ENCODE measurements at places on chromosomes 11 and 22.

DNA sequence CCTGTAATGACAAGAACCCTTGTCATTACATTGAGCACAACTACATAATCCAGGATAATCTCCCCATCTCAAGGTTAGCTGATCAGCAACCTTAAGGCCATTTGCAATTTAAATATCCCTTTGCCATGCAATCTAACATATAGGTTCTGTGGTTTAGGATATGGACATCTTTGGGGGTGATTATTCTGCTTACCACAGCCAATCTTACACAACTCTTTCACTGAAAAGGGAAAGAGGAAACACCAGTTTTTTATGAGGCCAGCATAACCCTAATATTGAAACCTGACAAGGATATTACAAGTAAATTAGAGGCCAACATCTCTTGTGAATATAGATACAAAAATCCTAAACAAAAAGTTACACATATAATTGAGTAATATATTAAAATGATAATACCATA lies 78.5 kb downstream of the CYP2R1 start:
- no peaks in the 10 kb centered on the region for H3K27me3 ChIP-seq
- no peak overlapping the region for H3K4me3 ChIP-seq
- H3K36me3 ChIP-seq, result no peaks in the 10 kb centered on the region
- no peaks in the 10 kb centered on the region for H3K4me1 ChIP-seq
- no peak overlapping the region for H3K27ac ChIP-seq

DNA sequence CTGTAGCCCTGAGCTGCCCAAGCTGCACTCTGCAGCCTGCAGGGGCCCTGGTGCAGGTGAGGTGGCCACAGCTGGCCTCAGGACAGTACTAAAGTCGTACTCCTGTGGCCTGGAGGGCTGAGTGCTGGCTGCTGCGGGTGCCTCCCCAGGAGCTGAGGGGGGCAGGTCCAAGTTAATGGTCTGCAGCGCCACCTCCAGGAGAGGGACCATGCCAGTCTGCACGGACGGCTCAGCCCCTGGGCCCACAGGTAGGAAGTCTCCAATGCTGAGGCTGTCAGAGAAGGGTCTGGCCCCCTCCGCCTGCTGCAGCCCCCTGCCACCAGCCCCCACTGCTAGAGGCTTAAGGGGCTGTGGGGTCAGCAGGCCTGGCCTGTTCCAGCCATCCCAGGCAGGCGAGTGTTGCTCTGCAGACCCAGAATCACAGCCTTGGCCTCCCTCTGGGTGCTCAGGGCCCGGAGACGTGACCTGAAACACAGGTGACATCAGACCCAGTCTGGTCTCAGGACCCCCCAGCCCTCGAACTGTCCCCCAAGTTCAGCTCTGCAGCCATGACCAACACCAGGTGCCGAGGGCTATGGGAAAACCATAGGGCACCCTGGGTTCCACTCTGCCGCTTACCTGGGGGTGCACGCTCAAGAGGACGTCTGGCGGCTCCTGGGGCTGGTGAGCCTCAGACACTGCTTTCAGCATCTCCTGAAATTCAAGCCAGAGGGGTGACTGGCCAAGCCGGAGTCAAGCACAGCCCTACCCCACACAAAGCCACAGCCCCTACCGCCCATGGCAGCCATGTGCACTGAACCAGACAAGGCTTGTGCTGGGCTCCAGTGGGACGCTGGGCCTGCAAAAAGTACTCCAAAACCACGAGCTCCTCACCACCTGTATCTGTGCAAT lies 20.8 kb downstream of the SELENOO start:
- H3K36me3 ChIP-seq, result peaks cover 28% of the 10 kb centered on the region
- no peaks in the 10 kb centered on the region for H3K27me3 ChIP-seq
- DNase-seq, result no peak
- H3K4me3 ChIP-seq, result no peak overlapping the region
- no peak overlapping the region for H3K27ac ChIP-seq

DNA sequence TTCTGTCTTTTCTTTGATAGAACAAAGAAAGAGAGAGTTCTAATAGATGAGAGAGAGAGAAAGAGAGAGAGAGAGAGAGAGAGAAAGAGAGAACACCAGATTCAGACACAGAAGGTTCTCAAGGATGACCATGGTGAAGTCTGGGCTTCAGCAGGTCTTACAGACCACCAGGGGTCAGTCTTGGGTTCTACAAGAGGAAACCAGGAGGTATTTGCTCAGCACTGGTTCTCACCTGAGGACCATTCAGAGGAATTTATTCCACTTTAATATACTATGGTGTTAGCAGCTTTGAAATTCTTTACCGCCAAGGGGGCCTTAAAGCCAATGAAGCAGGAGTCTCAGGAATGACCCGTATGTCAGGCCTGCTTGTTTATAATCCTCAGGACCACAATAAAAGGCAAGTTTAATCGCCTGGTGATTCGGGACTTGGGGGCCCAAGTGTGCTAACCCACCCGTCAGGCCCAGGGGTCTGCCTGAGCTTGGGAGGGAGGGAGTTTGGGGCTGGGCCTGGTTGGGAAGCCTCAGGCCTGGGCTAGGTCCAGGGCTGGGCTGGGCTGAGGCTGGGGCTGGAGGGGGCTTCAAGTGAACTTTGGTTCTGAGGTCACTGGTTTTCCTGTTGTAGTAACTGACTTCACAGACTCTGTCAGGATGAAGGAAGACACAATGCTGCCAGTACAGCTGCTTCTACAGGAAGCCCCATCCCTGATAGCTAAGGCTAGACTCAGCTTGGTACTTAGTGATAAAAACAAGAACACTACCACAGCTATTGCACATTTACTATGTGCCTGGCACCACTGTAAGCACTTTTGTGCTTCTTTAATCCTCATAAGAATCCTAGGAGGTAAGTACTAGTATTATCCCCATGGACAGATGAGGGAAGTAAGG lies 179.2 kb upstream of the ZBED5 start:
- H3K36me3 ChIP-seq, result no peaks in the 10 kb centered on the region
- H3K27ac ChIP-seq, result no peak overlapping the region
- peak; percentile 76 for DNase-seq
- H3K4me3 ChIP-seq, result no peak overlapping the region
- no peaks in the 10 kb centered on the region for H3K27me3 ChIP-seq

GRCh38 chr11:11661326-11662040 lies 39.7 kb upstream of the GALNT18 start:
- H3K4me3 ChIP-seq, result no peak overlapping the region
- H3K27ac ChIP-seq, result no peak overlapping the region
- H3K36me3 ChIP-seq, result no peaks in the 10 kb centered on the region
- DNase-seq, result no peak
- no peaks in the 10 kb centered on the region for H3K27me3 ChIP-seq

- DNase-seq, result no peak
- no peaks in the 10 kb centered on the region for H3K36me3 ChIP-seq
- H3K4me1 ChIP-seq, result no peaks in the 10 kb centered on the region
These were observed 29.9 kb upstream of the OR5B12 start for GRCh38 chr11:58471892-58472291.
